Stimulated activated CD4-positive, alpha-beta T cell treated with anti-CD3 and anti-CD28 coated beads, Interleukin-4, amount 100 ng/mL, for 4 hours (primary cell): ENCODE measurements at places on chromosomes 1 and 21.

- DNase-seq: no peak
Observed at GRCh38 chr1:173421286-173421685, 55.8 kb upstream of the PRDX6 start.

- DNase-seq: no peak
Observed at GRCh38 chr1:180188091-180188506, 33.4 kb downstream of the QSOX1 start.

DNA sequence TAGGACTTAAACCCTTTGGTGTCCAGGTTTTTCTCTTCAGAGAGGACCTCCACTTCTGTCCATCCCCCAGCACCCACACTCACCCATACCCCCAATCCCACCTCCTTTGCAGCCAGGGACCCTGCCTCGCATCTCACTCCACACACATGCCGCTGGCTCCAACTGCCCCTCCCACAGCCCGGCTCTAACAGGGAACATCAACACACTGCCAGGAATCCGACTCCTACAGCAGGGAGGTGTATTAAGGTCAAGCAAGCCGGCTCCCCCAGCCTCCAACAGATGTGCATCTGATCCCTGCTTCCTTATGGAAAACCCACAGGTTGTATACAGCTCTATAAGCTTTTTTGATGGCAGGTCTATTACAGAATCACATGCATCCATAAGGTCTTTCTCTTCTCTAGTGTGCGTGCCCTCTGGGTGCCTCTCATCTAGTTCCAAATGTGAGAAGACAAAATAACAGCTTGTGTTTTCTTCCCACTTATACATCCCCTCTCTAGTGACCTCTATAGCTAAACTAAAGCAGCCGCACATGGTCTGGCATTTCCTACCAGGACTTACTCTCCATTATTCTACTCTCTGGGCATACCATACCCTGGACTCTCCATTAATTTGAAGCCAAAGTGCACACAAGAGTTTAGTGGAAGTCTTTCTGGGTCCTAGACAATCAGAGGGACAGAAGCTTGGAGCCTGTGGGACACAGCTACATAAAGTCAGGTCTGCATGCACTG, 16.3 kb downstream of the PIK3C2B start:
- no peak for DNase-seq

DNA sequence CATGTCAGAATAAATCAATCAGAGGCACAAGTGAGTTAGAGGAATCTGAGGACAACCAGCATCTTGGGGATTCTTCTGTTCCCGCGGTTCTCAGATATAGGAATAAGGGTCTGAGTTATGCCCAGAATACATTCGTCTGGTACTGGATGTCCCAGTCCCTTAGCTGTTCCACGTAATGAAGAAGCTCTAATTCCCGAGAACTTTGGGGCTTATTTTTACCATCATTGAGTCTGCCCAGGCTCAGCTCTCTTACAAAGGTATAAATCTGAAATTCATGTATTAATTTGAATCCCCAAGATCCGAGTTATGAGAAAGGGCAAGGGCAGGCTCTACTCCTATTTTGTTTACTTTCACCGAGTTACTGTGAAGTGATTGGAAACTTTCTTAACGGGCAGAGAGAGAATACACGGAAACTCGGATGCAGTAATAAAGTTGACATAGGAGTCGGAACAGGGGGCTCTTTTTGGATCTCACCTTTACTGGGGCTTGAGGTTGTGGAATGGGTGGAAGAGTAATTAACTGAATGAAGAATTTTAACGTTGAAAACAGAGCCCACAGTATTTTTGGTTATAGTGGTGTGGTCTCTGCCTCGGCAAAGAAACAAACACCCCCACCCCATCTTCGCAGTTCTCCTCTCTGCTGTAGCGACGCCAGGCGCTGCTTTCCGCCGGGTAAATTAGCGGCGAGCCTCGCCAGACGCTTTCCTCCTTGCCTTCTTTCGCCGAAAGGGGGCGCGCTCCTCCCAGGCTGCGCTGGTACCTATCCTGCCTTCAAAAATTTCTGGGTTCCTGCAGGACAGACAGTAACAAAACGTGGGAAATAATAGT, 7.1 kb downstream of the PRRX1 start:
- DNase-seq: no peak

GRCh38 chr1:223737342-223737741, 25.0 kb downstream of the CAPN2 start:
- DNase-seq: no peak

GRCh38 chr1:169526120-169526832, 40.5 kb upstream of the SLC19A2 start:
- DNase-seq: no peak

DNA sequence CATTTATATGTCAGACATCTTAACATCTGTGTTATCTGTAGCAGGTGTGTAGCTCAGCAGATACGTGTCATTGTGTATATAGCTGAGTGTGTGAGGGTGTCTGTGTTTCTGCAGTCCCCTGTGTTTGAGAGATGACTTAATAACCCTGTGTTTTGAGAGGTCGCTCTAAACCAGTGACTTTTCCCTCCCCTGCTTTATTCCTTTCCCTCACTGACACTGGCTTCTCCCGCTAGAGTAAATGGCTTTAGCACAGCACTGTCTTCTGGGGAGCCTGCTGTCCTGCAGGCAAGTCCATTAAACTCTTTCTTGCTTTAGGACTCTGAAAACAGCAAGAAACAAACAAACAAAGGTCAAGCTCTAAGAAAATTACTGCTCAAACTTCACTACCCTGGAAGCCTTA, 53.0 kb downstream of the VANGL1 start:
- DNase-seq: no peak

DNA sequence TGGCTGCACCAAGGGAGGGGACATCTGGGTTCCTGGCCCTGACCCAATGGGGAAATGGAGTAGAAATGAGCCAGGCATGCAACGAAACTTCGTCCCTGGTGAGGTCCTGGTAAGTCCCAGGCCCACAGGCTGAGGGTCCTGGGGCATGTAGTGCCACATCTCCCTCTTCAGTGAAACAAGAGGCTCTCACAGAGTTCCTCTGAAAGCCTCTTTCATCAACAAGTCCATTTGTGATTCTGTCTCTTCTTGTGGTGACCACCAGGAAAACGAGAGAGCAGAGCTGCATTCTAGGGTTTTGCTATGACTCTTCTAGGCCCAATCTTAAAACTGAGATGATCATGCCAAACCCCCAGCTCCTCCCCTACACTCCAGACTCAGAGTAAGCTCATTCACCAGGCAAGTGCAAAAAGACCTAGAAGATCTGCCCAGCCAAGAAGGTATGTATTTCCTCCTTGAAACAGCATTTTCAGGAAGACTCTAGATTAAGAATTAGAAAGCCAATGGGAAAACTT, 24.3 kb upstream of the RNF220 start:
- no peak for DNase-seq
